Breast epithelium (tissue), 4 donors: ENCODE measurements at places on chromosomes 7 and 10. TPM values are rescaled to one million over a fixed set of nuclear protein-coding genes. Genes with fewer than 3 reads are reported as not detected.

- no peak for DNase-seq
These were observed 115.9 kb upstream of the ARID5B start for GRCh38 chr10:61785473-61786105.

DNA sequence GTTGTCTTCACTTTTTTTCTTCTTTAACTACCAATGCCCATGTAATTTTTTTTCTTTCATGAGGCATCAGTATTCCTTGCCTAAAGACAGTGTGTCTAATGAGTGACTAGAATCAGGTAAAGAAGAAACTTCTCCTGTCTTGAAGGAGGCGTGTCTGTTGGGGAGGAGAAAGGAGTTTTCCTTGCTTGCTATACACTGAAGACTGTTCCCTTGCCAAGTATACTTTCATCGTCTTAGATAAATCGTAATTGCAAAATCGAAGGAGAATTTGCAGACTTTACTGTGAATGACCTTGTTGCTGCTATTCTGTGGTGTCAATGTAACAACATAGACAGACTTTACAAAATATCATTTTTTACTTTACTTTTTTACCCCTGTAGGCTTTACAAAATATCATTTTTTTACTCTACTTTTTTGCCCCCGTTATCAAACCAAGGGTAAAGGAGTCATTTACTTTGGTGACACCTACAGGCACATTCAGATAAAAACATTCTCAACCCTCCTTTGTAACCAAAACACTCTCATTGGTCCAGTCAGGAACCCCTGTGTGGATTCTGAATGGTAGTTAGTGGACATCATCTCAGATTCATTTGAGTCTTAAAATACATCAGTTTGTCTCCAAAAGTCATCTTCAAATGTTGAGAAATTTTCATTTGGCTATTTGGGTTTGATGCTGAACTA lies 232.4 kb downstream of the AHR start:
- DNase-seq: no peak

DNA sequence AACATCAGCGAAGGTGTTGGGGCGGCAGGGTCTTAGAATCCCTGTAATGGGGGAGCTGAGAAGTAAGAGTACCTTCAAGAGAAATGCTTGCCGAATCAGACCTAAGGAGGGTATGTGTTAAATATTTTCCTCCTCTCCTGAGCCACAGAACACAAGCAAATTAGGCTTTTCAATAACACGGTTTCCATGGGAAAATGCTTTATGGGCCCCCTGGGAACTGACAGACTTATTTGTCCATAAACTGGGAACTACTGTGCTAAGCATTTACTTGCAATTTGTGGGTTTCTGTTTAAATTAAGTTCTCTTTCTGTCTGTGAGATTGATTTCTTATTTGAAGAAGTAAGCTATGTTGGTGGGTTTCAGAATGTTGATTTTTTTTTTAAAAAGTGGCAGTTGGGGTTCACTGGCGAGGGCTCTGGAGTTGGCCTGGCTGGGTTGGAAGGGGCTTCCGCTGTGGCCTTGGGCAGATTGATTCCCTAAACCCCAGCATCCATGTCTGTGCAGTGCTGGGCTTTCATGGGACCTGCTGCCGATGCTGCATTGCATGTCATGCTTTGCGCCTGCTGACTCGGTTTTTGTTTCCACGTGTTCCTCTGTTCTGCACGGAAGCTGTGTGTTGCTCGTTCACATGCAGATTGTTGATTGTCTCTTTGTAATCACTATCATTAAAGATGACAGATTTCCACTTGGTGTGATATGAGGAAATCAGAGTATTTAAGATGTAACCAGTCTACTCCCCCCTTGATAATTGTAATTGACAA lies 7.2 kb downstream of the RBM17 start:
- DNase-seq: no peak

ZNF804B gene
- total RNA-seq: 0.33 TPM

DNA sequence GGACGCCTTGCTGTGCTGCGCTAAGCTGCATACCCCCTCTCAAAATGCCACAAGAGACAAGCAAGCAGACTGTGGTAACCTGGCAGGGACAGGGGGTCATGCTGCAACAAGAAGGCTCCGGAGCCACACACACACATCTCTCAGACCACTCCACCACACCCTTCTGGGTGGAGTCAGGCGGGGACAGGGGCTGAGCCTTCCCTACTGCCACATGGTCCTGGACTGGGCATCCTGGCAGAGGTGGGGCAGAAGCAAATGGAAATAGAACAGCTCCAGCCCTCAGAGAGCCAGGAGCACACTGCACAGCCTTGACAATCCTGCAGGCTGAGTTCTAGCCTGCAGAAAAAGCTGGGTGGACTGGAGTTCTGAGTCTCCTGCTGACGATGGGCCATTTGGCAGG lies 28.4 kb upstream of the NPFFR1 start:
- DNase-seq: no peak

UTF1 gene
- not detected for total RNA-seq

DYNC1I1 gene
- 7.7 TPM for total RNA-seq

PIK3CG gene
- 12.0 TPM for total RNA-seq

GRCh38 chr10:120433141-120433540 lies 23.9 kb upstream of the PLPP4 start:
- DNase-seq: no peak

LRRC18 gene
- not detected for total RNA-seq

PRKG1 gene
- total RNA-seq: 19.7 TPM

DNA sequence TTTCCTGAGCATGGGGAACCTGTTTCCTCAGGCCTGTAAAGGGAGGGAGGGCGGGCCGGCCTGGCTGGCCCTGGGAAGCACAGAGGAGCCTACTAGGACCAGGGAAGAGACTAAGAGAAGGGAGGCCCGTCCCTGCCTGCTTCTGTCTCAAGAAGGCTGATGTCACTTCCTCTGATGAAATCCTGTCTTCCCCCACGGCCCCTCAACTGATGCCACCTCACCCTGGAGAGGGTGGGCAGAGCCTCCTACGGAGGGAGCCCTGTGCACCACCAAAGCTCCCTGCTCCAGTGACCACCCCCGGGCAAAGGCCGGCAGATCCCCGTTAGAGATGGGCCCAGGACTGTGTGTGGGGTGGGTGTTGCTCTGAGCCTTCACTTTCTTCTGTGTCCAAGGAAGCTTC lies 1.0 kb upstream of the PILRA start:
- no peak for DNase-seq
